NCI-H526 (cell line): ENCODE measurements at places on chromosomes 7 and 10.
A peak's percentile ranks its signal among the peaks of the same experiment; 100 is the strongest.

GRCh38 chr7:39367451-39367850 is 198.8 kb upstream of the YAE1 start:
- DNase-seq: no peak

GRCh38 chr10:34346516-34347100 is 468.5 kb downstream of the PARD3 start:
- DNase-seq: no peak

DNA sequence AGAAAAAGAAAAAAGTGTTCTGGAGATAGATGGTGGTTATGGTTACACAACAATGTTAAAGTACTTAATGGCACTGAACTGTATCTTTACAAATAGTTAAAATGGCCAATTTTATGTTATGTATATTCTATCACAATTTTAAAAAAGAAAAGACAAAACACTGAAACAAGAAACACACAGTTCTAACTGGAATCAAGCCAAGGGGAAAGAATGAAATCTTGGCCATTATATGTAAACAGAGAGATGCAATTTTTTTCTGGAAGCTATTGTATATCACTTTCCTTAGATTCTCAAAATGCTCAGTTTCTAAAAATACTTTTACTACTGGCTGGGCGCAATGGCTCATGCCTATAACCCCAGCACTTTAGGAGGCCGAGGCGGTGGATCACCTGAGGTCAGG is 4.1 kb downstream of the COA1 start:
- no peak for DNase-seq

GRCh38 chr10:85548034-85548433 is 818.6 kb downstream of the GRID1 start:
- DNase-seq: no peak

DNA sequence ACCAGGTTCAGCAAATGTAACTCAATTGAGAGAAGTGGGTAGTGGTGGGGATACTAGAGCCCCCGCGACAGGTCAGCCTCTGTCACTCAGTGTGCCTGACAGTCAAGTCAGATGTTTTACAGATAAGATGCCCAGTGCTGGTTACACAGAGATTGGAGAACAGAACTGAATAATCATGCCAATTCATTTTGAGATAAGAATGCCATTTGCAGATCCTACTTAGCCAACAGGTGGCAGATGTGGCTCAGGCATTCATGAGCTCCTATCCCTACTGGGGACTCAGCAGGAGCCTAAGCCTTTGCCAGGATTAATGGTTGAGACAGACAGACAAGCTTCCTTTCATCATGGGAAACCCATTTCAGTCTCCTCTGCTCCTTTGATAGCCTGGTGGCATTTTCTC is 137.8 kb downstream of the MAPK8 start:
- DNase-seq: no peak

GRCh38 chr10:77455561-77455960 is 182.0 kb downstream of the KCNMA1 start:
- DNase-seq: no peak

- DNase-seq: no peak
Observed at GRCh38 chr7:137694405-137694804, 152.4 kb downstream of the DGKI start.

DNA sequence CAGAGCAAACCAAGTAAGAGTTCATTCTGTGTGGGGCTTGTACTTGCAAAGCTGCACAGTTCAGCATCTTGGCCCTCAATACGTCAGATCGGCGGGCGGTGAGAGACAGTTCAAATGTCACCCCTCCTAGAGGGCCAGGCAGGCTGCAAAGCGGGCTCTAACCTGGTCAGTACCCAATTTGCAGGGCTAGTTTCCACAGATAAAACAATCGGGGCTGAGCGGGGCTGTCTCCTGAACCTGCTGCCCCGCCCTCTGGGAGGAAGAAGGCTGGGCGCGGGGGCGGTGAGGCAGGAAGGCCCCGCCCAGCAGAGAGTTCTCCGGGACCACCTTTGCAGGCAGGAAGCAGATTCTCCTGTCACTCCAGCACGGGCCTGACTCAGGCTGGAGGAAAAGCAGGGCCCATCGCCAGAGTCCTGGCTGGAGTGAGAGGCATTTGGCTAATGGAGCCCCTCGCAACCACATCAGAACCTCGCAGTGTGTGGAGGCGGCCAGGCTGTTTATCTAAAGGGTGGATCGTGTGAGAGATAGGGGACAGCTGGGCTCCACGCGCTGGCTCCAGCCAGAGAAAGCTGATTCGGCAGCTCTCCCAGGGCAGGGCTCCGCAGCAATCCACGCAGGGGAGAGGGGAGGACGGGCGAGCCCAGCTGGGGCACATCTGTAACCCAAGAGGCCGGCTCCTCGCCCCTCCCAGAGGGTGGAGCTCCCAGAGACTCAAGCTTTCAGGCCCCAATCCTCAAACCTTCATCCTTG is 83.1 kb downstream of the SH3PXD2A start:
- DNase-seq: peak; percentile 32

DNA sequence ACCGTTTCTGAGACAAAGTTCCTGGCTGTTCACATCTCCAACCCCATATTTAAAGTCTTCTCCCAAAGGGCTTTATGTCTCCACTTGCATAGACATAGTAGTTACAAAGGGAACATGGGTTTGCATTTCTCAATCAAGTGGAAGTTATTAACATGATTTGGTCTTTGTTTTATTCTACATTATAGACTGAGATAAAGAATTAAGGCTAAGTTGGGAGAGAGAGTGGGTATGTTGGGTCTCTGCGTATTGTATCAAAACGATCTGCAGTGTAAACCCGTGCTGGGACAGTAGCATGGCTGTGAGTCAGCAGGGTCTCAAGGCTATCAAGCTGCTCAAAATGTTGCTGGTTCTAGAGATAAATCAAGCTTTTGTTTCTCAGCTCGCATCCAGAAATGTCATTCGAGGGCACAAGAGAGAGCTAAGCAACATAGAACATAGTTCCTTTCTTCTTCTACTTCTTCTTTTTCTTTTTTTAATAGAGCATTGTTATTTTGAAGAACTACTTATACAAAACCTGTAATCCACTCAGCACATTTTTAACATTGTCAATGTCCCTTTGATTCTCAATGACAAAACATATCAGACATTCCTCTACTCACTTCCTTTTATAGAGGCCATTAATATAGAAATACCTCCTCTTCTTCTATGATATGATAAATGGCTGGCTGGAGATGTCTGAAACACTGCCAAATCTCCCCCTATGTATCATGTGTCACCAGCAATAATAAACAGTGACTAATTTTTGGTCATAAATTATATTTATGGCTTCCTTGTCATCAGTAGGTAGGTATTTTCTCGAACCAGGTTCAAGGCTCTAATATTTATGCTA is 34.5 kb upstream of the RHOBTB1 start:
- DNase-seq: no peak

DNA sequence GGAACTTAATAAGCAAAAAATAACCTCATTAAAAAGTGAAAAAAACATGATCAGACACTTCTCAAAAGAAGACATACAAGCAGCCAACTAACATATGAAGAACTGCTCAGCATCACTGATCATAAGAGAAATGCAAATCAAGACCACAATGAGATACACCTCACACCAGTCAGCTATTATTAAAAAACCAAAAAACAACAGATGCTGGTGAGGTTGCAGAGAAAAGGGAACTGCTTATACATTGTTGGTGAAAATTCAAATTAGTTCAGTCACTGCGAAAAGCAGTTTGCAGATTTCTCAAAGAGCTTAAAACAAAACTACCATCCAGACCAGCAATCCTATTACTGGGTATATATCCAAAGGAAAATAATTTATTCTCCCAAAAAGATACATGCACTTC is 513.3 kb downstream of the MDFIC start:
- DNase-seq: no peak

DNA sequence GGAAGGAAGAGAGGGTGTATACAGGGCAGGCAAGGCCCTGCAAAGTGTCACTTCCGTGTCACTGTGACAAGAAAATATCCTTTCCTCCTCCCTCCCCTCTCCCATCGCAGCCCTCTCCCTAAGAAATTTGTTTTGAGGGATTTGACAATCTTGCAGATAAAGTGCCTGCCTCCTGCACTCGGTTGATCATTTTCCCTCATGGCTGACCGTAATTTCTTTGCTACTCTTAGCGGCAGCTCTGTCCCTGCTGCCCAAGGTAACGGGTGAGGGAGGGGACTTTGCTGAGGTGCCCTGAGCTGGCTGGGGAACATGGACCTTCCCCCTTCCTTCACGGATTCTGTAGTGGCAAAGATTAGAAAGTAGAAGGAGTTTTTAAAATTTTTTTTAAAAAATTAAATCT is 179.1 kb downstream of the TCF7L2 start:
- DNase-seq: no peak

DNA sequence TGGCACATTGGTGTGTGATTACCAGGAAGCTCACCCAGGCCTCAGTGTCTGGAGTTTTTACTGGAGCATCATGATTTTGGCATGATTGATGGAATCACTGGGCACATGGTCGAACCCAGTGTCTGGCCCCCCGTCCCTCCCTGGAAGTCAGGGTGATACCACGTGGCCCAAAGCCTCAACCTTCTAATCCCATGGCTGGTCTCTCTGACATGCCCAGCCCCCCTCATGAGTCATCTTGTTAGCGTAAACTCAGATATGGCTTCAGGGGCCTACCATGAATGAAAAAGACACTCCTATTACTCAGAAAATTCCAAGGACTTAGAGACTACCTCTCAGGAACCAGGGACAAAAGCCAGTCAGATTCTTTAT is 109.3 kb downstream of the GRK5 start:
- DNase-seq: no peak

DNA sequence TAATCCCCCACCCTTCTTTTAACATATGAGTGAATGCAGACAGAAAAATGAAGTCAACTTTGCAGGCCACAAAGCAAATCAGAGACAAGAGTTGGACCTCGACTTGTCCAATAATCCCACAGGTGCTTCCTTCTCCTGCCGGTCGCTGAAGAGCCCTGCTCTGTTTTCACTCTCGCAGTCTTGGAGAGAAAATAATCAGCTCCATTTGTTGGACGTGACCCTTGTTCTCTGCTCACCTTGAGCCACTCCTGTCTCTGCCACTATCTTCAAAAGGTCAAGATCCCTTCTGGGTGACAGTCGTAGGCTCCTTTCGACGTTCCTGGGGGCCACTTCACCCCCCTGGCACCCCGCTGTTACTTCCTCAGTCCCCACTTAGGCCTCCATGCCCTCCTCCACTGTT is 2.8 kb upstream of the KLF6 start:
- DNase-seq: no peak

GRCh38 chr7:122600042-122600441 is 98.9 kb downstream of the RNF133 start:
- DNase-seq: no peak

- no peak for DNase-seq
Observed at GRCh38 chr7:128876127-128876526, 13.5 kb downstream of the ATP6V1F start.

DNA sequence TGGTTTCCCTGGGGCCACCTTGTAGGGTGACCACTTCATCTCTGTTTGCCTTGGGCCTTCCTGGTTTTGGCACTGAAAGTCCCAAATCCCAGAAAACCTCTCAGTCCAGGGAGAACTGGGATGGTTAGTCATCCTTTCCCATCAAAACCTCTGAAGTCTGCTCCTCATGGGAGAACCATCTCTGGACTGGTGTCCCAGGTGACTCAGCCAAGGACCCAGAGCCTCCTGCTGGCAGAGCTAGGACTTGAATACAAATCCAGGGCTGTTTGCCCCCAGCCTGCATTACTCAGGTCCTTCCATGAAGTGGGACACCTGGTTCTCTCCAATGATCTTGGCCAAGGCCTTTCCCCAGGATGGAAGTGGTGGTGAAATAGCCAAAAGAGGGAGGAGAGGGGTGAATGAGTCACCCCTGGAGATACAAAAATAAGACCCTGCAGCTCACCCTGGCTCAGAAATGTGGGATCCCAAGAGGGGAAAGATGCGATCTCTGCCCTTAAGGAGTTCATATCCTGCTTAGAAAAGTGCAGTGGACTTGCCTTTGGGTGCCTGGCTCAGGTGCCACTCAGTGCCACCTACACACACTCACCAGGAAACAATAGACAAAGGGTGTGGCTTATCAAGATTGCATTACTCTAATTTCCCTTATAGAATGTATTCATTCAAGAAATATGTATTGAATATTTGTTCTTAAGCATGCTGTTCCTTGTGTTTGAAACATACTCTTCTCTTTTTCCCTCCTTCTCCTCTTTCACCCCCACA is 22.0 kb downstream of the ADRA2A start:
- DNase-seq: no peak

GRCh38 chr7:145729691-145730090 is 386.9 kb upstream of the CNTNAP2 start:
- no peak for DNase-seq

- DNase-seq: peak; percentile 6
Observed at GRCh38 chr10:98446661-98447221, at the start of gene HPS1. Gene HPS1 (minus strand): TSS chr10:98446935. CDS start chr10:98443240, 3,695 bp downstream.

GRCh38 chr7:157831143-157831905 is 494.5 kb downstream of the DNAJB6 start:
- DNase-seq: no peak

DNA sequence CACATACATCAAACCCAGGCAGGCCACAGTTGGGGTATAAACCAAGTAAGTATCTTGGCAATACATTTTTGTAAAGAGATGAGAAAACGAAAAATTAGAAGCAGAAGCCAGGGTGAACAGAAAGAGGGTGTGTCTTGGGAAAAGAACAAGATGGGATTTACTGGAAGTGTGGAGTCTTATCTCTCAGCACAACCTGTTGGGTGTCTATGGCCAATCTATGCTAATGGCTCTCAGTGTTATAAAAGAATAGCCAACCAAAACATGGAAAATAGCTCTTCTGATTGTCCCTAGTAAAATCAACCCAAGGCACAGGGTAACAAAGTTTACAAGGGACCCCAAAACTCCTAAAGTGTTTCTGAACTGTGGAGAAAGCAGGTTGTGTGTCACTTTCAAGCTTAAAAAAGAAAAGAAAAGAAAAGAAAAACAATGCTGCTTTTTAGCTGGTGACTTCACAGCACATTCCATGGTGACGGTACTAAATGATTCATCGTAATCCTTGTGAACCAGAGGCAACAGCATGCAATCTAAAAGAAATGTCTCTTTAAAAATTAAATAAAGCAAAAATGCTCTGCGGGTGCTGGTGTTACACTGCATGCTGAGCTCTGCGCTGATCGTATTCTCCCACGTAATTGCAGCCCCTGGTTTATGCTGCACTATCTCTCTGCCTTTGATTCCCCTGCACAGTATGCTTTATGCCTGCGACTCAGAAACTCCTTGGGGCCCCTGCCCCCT is 100.8 kb downstream of the C10orf90 start:
- no peak for DNase-seq
